Stimulated activated CD8-positive, alpha-beta memory T cell treated with anti-CD3 and anti-CD28 coated beads, Interleukin-7, amount 100 ng/mL, for 24 hours (primary cell): ENCODE measurements at places on chromosomes 1 and 21.

- no peak for DNase-seq
These were observed 109.8 kb downstream of the KCNK2 start for GRCh38 chr1:215192306-215192705.

- no peak for DNase-seq
These were observed 102.9 kb downstream of the DYRK1A start for GRCh38 chr21:37469441-37469840.

GRCh38 chr1:41019353-41019745, 2.2 kb downstream of the SLFNL1 start:
- no peak for DNase-seq

DNA sequence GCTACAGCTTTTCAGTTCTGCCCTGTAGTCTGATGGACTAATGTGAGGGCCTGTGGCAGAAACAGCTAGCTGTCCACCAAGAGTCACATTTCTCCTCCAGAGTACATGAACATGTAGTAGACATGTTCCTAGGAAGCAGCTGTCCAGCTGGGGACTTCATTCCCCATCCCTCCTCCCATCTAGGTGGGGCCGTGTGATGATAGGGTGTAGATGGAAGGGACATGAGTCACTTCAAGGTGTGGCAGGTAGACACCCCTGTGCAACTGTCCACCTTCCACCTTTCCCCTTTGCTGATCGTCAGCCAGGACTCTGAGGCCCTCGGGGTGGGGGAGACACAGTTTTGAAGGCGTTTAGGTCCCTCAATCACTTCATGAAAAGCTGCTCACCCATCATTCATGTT, 3.6 kb upstream of the RD3 start:
- no peak for DNase-seq

DNA sequence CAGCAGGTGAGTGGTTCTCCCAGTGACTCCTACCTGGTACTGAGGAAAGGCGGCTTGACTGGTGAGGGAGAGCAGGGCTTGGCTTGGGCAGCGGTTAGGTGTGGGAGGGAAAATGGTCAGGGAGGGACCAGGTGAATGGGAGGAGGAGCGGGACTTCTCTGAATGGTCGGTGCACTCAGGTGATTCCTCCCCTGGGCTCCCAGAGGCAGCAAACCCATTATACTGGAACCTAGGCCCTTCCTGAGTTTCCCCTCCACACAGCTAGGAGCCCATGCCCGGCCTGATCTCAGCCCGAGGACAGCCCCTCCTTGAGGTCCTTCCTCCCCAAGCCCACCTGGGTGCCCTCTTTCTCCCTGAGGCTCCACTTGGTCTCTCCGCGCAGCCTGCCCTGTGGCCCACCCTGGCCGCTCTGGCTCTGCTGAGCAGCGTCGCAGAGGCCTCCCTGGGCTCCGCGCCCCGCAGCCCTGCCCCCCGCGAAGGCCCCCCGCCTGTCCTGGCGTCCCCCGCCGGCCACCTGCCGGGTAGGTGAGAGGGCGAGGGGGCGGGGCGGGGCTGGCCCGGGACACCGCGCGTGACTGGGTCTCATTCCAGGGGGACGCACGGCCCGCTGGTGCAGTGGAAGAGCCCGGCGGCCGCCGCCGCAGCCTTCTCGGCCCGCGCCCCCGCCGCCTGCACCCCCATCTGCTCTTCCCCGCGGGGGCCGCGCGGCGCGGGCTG, 2.3 kb downstream of the ARTN start:
- DNase-seq: no peak

- no peak for DNase-seq
These were observed 64.6 kb upstream of the DIP2A start for GRCh38 chr21:46393941-46394594.

GRCh38 chr1:89311757-89312156, 39.1 kb upstream of the GBP5 start:
- DNase-seq: no peak

DNA sequence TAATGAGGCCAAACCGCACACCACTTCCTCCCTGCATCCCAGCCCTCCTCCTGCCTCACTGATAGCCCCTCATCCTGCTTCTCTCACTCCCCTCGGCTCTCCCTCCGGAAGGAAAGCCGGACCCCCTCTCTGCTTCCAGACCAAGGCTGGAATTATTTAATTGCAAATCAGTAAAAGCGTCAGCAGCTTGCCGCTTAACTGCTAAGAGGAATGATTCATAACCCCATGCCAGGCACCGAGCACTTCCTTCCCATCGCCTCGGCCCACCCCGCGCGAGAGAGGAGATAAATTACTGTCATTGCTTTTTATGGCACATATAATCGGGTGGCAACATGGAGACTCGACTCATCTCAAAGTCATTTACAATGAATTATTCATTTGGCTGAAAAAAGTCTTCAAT, 77.3 kb downstream of the UBIAD1 start:
- no peak for DNase-seq

GRCh38 chr1:18939398-18940302, 16.8 kb downstream of the IFFO2 start:
- DNase-seq: no peak

DNA sequence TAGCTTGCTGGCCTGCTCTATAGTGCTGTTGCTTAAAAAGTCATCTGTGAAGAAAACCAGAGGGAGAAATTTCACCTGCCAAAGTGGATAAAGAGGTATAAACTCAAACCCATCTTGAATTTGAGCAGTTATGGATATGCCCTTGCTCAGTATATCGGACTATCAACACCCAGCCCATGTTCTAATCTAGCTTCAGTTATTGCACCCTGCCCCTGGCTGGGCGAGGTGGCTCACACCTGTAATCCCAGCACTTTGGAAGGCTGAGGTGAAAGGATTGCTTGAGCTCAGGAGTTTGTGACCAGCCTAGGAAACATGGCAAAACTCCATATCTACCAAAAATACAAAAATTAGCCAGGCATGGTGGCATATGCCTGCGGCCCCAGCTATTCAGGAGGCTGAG, 13.3 kb downstream of the LIX1L start:
- DNase-seq: no peak

- no peak for DNase-seq
These were observed 22.0 kb downstream of the FYB2 start for GRCh38 chr1:56797065-56797685.

- DNase-seq: no peak
These were observed 20.7 kb upstream of the TMPRSS15 start for GRCh38 chr21:18424276-18424675.

DNA sequence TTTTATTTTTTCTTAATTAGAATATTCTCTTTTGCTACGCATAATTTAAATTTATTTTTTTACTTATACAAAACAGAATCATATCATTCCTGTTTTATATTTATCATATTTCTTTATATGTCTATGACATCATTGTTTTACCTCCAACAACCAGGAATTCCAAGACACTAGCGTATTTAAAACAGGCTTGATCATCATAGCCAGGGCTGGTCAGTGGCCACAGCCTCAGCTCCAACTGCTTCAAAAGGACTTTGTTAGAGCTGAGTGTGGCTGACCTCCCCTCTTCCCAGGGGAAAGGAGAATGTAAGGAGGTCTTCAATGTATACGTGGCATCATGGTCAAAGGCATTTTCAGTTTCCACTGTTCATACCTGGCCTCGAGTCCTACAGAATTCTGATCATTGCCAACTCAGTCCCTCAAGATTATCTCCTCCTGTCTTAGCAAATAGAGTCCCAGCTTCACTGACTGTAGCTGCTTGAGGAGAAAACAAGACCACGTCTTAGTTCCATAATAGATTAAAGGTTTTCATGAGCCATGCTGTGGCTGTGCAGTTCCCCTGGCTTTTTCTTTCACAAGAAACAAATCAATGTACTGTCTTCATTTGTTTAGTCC, 444.0 kb downstream of the PTPRC start:
- no peak for DNase-seq

DNA sequence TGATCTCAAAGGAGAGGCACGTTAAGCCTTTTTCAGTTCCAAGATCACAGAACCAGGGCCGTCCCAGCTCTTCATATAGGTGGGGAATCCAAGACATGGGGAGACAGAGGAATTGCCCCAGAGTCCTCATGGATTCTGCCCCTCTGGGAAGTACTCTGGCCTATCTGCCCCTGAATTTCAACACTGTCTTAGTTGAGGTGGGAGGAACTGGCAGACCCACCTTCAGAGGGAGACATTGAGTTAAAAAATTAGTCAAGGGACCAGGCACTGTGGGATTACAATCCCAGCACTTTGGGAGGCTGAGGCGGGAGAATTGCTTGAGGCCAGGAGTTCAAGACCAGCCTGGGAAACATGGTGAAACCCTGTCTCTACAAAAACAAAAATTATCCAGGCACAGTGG, 2.1 kb upstream of the KNCN start:
- DNase-seq: no peak
